ENCODE measurements at places on chromosomes 16 and 17.
A peak's percentile ranks its signal among the peaks of the same experiment; 100 is the strongest.

DNA sequence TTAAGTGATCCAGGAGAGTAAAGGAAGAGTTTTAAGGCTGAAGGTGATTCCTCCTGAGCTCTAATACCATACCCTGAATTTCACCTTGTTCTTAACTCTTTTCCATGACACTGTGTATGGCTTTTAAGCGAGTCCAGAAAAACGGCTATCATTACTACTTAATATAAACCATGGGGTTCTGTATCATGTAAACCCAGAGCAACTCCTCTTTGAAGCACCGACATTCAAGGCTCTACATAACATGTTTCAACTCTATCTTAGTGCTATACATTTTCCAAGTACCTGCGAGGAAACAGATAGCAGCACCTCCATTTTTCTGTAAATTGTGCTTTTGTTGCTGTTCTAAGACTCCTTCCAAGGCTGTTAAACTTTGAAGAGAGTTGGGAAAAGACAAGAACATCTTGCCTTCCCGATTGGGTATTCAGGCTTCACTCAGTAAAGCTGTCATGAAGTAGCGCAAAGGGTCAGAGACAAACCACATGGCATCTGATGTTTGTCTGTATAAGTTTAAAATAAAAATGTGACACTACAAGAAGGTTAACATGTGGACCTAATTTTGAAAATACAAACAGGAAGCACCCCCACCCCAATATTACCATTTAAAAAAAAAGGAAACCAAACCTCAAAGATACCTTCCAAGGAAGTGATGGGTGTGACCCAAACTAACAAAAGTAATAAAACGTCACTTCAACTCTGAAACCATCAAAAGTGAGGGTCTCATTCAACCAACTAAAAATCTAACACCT lies 3.9 kb downstream of the STAT5B start:
- no peak for DNase-seq

- DNase-seq: peak; percentile 7
These were observed 21.8 kb upstream of the ANKFN1 start for GRCh38 chr17:56131431-56131830.

GRCh38 chr16:50594308-50595260 lies 46.4 kb downstream of the NKD1 start:
- DNase-seq: no peak

- DNase-seq: no peak
These were observed 4.4 kb upstream of the NT5C start for GRCh38 chr17:75135946-75136345.

GRCh38 chr16:30395155-30395991 lies at the start of gene ZNF48:
Gene ZNF48, plus strand, starts transcription at chr16:30395420. Its CDS starts 375 bp downstream, at chr16:30395795.
- peak; percentile 90 for DNase-seq

DNA sequence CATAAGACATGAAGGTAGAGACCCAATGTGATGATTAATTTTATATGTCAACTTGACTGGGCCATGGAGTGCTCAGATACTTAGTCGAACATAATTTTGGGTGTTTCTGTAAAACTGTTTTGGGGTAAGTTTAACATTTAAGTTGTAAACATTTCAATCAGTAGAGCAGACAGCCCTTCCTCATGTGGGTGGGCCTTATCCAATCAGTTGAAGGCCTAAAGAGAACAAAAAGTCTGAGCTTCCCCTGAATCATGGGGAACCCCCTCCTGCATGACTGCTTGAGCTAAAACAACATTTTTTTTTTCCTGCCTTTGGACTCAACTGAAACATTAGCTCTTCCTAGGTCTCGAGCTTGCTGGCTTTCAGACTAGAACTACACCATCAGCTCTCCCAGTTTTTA lies 327.3 kb upstream of the SOX9 start:
- no peak for DNase-seq

DNA sequence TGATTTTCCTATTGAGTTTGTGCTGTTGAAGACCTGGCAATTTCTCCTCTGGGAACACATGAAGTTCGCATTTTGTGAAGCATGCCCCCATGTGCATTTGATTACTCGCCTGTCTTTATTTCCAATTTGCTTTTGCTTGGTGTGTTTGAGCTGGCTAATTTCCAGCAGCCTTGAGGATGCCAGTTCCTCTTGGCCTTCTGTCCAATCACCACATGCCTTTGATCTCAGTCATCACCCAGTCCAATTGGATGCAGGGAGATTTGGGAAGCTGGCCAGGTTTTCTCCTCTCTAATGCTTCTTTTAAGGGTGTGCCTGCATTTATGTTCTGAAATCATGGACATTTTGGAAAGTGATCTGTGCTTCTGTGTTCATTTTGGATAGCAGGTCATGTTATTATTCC lies 3.8 kb upstream of the TMEM100 start:
- DNase-seq: peak; percentile 97

DNA sequence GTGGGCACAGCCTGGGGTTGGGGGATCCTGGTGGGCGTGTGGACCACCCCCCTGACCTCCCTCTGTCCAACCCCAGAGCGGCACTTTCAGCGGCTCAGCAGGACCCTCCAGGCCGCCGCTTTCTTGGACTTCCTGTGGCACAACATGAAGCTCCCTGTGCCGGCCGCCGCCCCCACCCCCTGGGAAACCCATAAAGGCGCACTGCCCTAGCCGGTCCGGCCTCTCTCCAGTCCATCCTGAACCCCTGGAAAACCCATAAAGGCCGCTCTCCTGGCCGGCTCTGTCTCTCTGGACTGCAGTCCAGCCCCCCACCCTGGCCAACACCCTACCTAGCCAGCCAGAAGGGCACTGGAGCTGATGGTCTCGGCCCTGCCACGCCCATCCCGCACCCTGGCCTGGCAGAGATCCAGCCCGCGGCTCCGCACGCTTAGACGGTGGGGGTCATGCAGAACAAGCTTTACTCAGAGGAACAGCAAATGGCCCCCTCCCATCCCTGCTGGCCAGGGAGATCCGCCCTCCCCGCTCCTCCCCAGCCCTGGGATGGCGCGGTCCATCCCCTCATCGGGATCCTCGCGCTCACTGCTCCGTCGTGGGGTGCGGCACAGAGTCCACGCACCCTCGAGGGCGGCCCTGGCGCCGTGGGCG lies 2.7 kb downstream of the NOXO1 start:
- no peak for DNase-seq

DNA sequence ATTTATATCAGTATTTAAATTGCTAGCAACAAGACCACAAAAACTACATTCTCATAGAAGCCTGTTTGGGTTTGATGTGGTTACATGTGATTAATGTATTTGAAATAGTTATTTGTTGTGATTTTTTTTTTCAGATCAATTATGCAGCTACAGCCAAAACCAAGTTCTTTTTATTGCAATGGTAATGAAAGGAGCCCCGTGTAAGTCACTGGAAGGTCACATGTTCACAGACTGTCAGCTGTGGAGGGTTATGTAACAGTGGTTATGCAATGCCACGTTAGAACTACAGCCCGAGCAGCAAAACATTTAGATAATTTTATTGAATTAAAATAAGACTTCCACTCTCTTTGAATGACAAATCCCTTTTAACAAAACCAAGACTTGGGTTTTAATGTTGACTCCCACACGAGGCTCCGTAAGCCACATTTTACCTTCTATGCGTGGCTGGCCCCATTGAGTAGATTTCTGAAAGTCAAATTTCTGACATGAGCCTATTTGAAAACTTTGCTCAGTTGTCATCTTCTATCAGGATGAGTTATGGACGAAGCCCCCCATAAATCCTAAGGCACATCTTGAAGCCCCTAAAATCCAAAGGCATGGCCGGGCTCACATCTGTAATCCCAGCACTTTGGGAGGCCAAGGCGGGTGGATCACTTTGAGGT lies 41.8 kb upstream of the SEC14L1 start:
- peak; percentile 71 for DNase-seq

GRCh38 chr16:50821586-50821985 lies 79.7 kb downstream of the CYLD start:
- DNase-seq: peak; percentile 32

DNA sequence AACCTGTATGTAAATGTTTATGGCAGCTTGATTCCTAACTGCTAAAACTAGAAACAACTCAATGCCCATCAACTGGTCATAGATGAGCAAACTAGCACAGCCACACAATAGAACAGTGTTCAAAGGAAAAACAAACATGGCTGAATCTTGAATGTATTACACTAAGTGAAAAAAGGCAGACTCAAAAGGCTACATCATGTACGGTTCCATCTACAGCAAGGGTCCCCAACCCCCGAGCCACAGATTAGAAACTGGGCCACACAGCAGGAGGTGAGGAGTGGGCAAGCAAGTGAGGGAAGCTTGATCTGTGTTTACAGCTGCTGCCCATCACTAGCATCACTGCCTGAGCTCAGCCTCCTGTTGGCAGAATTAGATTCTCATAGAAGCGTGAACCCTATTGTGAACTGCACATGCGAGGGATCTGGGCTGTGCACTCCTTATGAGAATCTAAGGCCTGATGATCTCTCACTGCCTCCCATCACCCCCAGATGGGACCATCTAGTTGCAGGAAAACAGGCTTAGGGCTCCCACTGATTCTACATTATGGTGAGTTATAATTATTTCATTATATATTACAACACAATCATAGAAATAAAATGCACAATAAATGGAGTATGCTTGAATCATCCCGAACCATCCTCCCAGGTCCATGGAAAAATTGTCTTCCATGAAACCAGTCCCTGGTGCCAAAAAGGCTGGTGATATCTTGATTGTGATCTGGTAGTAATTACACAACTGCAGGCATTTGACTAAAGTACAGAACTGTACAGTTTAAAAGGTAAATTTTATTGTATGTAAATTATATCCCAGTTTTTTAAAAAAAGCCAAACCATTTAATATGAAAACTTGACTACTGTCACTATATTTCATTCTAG lies 7.7 kb downstream of the CEP20 start:
- peak; percentile 49 for DNase-seq

- DNase-seq: no peak
These were observed 249.1 kb downstream of the C16orf95 start for GRCh38 chr16:87067836-87068761.

GRCh38 chr16:87070657-87071056 lies 246.5 kb downstream of the C16orf95 start:
- DNase-seq: no peak

DNA sequence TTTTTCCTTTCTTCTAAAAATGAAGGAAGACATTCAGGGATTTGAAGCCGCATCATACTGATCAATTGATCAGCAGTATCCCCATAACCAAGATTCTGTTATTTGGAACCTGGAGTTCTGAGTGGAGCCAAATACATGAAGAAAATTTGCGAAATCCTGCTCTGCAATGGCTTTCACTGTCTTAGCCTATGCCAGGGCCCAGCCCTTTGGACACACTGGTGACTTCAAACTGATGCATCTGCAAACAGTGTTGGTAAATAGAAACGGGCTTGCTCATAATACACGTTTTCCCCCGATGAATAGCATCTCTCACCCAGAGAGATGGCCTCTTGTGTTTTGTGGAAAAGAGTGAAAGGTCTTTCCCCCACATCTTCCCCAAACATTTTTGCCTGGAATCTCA lies 87.6 kb upstream of the TOX3 start:
- DNase-seq: no peak

GRCh38 chr17:7677388-7678067 lies 9.8 kb downstream of the TP53 start:
- no peak for DNase-seq

DNA sequence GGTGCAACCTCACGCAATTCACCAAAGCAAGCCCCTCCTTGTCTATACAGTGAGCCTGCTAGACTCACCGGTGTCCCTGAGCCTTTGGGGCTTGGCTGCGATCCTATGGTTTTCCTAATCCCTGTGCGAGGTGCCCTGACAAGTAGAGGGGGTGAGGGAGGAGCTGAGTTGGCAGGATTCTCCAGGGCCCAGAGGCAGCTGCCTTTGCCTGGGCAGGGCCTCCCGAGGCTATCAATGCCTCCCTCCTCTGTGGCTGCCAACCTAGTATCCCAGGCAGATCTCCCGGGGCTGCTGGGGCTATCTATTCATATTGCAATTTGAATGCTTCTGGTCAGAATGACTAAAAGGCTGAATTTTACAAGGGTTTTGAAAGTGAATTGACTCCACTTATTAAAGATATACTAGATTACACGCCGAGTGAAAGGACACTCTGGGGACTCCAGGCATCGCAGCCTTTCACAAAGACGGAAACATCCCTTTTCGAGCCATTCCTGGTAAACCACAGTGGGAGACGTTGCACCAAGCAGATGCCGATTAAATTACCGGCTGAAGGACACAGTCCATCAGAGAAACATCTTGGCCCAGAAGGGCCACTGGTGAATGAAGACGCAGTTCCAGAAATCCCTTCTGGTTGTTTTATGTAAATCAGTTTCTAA lies 11.3 kb upstream of the PITPNM3 start:
- DNase-seq: no peak

DNA sequence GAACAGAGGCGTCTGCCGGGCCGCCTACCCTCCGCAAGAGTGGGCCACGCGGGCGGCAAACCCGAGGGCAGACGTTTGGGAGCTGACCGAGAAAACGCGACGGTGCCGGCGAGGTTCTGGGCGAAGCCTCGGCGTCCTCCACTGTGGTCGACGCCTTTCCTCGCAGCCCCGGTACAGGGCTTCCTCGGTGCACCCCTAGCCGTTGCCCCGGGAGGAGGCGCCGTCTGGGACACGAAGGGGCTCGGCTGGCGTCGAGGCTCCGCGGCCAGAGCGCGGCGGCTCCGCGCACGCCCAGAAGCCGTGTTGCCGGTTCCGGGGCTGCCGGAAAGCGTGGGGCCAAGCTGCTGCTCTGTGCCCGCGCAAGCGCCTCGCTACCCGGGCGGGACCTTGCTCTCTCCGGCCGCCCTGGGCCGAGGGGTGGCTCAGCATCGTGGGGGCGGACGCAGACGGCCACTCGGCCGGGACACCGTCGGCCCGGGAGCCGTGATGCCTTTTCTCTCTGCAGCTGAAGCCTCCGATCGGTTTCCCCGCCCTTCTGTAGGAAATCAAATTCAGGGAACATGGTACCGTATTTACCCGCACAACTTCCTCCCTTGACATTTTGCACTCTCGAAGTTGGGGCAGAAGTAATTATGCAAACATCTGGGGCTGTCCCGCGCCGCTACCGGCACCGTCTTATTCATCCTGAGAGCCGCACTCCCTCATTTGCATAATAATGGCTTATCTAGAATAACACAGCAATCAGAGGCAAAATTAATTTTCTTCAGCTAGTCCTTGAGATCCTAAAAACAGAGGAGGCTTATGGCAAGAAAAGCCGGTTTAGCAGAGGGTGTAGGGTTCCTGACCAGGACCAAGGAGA lies 7.3 kb upstream of the CBX8 start:
- peak; percentile 26 for DNase-seq

All from EH (cell line).